ENCODE measurements at places on chromosomes 16 and 17.

DNA sequence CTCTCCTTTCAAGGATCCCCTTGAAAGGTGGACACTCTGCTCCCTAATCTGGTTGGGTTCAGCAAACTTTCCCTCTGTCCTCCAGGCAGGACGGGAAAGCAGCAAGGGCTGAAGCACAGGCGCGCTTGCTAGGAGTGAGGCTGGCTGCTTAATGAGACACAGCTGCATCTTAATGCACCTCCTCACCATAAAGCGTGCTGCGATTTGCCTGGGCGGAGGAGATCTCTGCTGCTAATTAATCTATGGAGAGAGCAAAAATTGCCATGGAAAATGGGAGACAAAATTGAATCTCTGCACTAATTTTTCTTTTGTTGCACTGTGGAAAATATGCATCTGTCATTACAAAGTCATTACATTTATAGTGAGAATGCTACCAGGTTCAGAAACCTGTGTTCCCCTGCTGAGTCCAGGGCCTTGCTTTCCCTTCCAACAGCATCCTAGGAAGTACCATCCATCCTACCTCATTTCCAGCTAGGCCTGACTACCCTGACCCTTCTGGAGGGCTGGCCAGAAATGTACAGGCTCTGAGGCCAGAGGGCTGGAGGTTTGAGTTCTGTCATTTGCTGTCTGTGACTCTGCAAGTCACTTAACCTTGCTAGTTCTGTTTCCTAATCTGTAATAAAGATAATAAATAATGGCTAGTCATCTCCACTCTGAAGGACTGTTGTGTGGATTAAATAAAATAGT is 43.5 kb upstream of the BCAR1 start:
- no peak for DNase-seq

DNA sequence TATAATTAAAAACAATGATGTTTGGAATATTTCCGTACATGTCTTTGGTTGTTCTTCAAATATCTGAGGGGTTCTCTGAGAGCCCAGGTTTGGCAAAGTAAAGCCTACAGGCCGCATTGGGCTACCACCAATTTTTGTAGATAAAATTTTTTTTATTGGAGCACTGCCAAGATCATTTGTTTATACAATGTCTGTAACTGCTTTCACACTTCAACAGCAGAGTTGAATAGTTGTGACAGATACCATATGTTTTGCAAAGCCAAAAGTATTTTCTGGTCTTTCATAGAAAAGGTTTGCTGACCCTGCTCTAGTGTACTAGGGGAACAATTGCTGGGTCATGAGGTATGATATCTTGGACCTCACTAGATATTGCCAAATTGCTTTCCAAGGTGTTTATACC is 10.5 kb downstream of the PPM1D start:
- no peak for DNase-seq

GRCh38 chr17:82684228-82684841 is 14.2 kb downstream of the RAB40B start:
- no peak for DNase-seq

DNA sequence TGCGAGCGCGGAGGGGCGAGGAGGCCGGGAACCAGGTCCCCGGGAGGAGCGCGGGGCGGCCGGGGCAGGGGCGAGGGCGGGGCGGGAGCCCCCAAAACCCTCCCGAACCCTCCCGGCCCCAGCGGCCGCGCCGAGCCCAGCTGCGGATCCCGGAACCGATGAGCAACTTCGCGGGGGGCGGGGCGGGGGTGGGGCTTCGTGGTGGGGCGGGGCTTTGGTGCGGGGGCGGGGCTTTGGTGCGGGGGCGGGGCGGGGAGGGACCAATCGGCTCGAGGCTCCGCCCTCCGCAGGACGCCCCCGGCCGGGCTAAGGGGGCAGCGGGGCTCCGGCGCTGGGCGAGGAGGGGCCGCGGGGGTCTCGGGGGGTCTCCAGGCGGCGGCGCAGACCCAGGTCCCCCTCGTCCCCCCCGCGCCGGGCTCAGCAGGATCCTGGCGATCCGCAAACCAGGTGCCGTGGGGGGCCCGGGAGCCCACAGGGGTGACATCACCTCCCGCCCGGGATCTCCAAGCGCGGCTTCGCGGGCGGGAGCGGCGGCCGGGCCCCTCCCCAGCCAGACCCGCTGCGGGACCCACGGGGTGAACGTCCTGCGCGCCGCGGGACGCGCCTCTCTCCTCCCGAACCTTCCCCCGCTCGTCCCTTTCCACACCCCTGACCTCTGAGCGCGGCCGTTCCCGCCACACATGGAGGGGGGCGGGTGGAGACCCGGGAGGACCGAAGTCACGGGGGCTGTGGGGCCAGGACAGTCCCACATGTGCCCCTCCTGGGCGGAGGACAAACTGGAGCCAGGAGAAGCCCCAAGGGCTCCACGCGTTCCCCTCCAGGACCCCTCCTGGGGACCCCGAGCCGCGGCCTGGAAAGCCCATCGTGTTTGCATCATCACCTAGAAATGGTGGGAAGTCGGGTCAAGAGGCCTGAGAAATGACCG is at the start of gene ABR:
TSS of gene ABR (minus strand) at position 164 of the 925 bp plus-strand sequence. CDS start 254 bp downstream, outside the sequence.
- peak; percentile 50 for DNase-seq

GRCh38 chr17:1022278-1023024 is 25.5 kb downstream of the TIMM22 start:
- DNase-seq = no peak

GRCh38 chr16:2223942-2224486 is 623 bp downstream of the E4F1 start:
- DNase-seq = no peak

- no peak for DNase-seq
Observed at GRCh38 chr17:28740406-28741357, 3.1 kb upstream of the TRAF4 start.

Measured in stimulated activated CD8-positive, alpha-beta memory T cell treated with anti-CD3 and anti-CD28 coated beads, Interleukin-4, amount 100 ng/mL, for 1 hour (primary cell).